ENCODE measurements at places on chromosomes 3 and 15.

DNA sequence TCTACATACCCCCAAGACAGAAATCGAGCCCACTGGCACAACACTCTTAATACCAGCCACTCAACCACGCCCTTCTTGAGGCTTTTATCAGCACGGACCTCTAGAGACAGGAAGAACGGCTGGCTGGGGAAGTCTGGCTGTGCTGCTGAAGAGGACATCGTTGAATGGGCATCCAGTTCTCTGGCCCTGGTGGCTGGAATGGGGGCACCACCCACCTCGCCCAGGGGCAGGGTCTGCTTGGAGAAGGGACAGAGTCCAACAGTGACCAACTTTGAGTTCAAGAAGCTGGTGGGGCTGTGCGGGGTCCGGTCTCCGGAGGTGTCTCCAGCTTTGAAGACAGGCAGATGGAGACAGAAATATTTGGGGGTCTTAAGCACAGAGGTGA lies 77.5 kb downstream of the ATP10A start:
- DNase-seq = no peak

DNA sequence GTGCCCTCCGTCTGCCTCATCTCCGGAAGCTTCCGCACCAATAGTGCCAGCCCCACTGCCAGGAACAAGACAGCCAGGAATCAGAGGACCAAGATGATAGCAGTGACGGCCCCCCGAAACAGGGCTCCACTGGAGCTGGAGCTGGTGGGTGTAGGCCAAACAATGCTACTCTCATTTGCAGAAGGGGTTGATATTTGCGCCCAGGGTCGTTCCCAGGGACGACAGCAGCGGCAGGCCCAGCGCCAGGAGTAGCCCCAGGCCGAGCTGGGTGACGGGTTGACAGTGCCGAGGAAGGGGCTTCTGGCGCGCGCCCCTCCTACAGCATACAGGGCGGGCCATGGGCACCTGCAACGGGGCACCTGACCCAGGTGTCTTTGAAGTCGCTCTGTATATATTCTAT lies 301.4 kb downstream of the CNTN6 start:
- no peak for DNase-seq

- DNase-seq = no peak
Observed at GRCh38 chr3:10547413-10547812, 42.0 kb upstream of the ATP2B2 start.

- DNase-seq = no peak
Observed at GRCh38 chr3:72529081-72529480, 319.2 kb downstream of the SHQ1 start.

GRCh38 chr15:97993310-97993738 lies 32.8 kb downstream of the ARRDC4 start:
- DNase-seq = no peak

GRCh38 chr3:112751061-112751460 lies 95.6 kb downstream of the CD200R1L start:
- DNase-seq = no peak

DNA sequence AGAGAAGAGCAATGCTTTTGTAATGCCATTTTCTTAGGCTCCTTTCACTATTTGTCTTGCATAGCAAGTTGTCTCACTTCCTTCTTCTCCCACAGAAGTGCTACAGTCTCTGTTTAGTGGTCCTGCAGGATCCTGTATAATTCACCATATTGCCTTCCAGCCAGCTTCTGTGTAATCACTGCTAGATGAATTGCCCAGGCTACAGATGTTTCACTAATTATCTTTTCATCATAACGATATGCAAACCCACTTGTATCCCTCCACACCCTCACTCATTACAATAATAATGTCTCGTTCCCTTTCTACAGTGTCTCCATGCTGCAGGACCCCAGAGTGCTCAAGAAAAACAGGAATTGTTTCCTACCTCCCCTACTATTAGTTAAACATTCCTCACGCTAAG lies 402.9 kb downstream of the TBL1XR1 start:
- DNase-seq = no peak

DNA sequence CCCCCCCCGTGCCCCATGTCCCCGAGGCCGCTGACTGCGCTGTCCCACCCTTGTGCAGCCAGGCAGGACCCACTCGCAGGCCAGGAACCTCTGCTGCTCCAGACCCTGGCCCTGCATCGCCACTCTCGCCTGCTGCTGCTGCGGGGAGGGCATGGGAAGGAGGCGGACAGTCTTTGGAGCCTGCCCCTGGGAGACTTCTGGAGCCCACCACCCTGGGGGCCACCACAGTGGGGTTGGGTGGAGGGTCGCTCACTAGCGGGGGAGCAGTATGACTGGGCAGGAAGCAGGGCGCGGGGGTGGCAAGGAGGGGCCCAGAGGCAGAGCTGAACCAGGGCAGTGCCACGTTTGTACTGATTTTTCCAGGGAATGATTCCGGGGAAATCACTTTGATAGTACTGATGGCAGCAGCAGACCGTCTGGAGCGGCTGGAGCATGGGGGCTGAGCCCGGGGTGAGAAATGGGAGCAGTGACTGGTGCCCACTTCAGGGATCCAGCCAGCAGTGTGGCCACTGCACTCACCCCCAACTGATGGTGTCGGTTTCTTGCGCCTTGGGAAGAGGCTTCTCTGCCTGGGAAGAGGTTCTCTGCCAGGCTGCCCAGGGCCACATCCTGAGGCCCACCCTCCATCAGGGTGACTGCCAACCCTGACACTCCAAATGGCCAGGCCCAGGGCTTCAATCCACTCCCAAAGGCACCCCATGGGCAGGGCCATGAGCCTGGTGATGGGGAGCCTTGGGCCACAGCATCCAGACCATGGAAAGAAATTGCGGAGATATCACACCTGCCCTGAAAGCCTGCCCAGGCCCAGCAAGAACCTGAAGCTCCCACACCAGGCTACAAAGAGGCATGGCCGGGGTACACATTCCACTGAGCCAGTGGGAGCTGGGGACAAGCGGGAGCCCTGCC lies 53.7 kb downstream of the LSAMP start:
- no peak for DNase-seq

GRCh38 chr3:107260207-107260606 lies 117.0 kb upstream of the CCDC54 start:
- DNase-seq = no peak

DNA sequence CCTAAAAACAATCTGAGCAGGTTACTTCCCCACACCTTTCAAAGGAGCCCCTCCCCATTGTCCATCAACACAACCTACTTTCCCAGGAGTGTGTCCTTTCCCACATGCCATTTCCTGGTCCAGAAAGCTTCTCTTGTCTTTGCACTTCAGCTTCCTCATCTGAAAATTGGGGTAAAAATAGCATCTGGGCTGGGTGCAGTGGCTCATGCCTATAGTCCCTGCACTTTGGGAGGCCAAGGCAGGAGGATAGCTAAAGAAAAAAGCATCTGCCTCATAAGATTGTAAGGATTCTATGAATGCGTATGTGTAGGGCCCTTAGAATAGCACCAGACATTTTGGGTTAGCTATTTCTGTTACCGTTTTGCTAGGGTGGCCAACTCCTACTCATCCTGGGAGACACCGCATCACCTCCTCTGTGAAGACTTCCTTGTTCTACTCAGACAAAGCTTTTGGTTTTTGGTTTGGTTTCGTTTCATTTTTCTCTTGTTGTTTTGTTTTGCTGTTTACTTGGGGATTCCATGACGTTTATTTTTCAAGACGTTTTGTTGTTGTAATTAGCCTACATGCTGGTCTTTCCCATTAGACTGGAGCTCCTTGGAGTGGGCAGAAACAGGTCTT lies 224.4 kb upstream of the TLE3 start:
- no peak for DNase-seq

DNA sequence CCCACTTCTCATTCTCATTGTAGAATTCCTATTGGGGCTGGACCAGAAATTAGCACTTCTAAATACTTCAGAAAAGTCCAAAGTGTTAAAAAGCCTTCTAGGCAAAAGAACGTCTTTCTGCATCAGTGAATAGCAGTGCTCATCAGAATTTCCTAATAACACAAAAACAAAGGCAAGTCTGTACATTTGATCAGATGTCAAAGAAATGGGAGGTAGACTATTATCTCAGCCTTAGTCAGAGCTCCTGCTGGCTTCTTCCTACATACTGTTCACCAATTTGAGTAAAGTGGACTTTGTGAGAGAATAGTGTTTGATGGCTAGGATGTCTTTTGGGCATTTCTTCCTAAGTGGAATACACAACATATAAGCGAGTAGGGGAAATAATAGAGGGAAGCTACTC lies 48.7 kb downstream of the FOXB1 start:
- no peak for DNase-seq

DNA sequence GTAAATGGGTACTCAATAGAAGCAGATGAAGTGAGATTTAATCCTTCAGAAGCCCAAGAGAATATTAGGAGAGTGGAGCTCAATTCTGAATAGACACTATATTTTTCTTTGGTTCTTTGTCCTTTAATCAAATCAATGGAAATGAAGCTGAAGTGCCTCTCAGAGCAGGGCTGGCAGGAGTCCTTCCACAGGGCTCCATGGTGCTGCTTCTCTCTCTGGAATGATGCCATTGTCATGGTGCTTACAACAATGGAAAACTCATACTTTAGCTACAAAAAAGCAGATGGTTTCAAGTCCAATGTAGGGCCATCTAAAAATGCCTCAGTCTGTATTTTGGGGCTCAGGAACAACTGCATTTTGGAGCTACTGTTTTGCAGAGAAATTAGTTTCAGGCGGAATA lies 125.1 kb downstream of the SNRK start:
- no peak for DNase-seq

- no peak for DNase-seq
Observed at GRCh38 chr3:138946663-138947494, at the start of the genes FOXL2 and FOXL2NB. FOXL2 (minus strand) TSS chr3:138947137; CDS start chr3:138946722, 415 bp downstream. FOXL2NB (plus strand) TSS chr3:138947217; CDS start chr3:138947365, 148 bp downstream.

GRCh38 chr3:89795506-89795905 lies 688.1 kb downstream of the EPHA3 start:
- no peak for DNase-seq

DNA sequence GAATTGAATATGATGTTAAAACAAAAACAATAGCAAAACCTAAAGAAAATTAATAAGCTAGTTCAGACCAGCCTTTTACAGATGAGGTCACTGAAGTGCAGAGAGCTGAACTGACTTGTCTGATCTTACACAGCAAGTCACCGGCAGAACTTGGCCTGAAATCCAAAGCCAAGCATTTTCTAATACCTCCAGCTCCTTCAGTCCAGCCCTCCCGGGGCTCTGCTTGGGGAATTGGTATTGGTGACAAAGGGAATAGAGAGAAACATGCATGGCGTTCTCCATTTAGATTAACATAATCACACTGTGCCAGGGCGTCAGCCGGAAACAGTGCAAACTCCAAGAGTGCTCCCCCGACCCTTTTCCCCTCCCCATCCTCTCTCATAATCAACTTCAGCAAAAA lies 14.1 kb upstream of the ZSCAN2 start:
- DNase-seq = no peak

DNA sequence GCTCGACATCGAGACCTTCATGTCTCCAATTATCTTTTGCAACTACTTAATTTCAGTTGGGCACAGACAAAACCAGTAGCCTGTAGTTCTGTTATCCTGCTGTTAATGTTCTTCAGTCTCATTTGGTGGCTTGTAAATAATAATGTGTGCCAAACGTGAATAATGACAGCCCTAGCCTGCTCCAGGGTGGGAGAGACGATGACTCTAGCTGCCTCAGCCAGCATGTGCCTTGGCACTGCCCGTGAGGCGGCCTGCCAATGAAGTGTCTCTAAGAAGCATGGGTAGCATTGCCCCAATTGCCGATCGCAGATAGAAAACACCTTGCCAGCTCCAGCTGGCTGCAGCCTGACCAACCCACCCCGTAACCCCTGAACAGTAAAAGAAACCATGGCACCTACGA lies 58.8 kb downstream of the ASB7 start:
- DNase-seq = no peak

- no peak for DNase-seq
Observed at GRCh38 chr15:53693729-53694475, 65.6 kb downstream of the WDR72 start.

- no peak for DNase-seq
Observed at GRCh38 chr3:182115328-182116015, 403.7 kb downstream of the SOX2 start.

DNA sequence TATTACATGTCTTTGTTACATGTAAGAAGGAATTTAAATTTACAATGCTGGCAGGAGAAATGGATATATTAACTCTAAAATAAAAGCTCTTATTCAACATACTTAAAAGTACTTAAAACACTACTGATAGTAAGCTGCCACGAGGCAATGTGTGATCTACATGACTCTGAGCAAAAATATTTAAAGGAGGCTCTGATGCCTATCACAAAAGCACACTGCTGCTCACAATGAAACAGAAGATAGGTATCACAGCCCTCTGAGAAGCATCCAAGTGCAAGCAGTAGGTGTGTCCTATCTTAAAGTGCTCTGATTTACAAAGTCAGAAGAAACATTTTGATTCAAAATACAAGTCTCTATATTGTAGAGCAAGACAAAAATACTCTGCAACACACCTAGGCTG lies 371.2 kb upstream of the WNT5A start:
- no peak for DNase-seq

DNA sequence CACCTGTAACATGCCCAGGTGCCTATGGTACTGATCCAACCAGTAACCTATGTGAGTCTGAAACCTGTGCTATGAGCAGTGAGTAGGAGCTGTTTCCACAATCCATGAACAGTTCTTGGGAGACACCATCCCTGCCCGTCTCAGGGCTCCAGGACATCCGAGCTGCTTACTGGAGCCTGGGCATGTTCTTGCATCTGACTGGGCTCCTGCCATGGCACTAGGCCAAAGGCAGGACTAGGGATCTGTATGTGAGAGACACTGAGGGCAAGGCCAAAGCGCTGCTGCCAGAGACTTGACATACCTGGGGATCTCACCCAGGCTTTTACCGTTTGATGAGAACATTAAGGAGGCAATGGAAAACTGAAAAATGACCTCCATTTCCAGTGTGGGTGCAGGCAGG lies 59.8 kb downstream of the WDR76 start:
- DNase-seq = no peak

- DNase-seq = no peak
Observed at GRCh38 chr3:134323966-134324962, 50.0 kb downstream of the AMOTL2 start.

GRCh38 chr3:70959506-70960291 lies 623.8 kb downstream of the FOXP1 start:
- DNase-seq = no peak

GRCh38 chr3:13947912-13948311 lies 68.0 kb upstream of the WNT7A start:
- no peak for DNase-seq

GRCh38 chr3:176937541-176937940 lies 259.7 kb downstream of the TBL1XR1 start:
- no peak for DNase-seq

GRCh38 chr3:152317184-152317583 lies 48.5 kb downstream of the MBNL1 start:
- no peak for DNase-seq

GRCh38 chr3:122903171-122903570 lies 108.3 kb downstream of the SLC49A4 start:
- no peak for DNase-seq

DNA sequence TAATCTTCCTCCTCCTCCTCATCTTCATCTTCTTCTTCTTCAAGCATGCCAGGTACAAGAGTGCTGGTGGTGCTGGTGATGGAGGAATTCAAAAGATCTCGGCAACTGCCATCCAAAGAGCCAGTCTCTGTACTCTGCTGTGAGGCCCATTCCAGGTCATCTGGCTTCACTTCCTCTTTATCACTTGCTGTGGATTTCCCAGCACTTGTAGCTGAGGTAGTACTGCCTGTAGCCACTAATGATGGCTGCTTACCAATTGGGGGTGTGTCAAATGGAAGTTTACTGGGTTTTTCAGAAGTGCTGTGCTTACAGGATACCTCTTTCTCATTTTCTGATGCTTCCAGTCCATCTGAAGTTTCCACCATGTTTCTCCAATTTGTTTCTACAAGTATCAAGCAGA lies 28.8 kb upstream of the SHC4 start:
- DNase-seq = no peak
